Adipocyte (in vitro differentiated cells): ENCODE measurements at places on chromosomes 5 and 9.
A peak's percentile ranks its signal among the peaks of the same experiment; 100 is the strongest.

GRCh38 chr5:25285136-25285535 is 640.4 kb upstream of the CDH10 start:
- no peak for DNase-seq

GRCh38 chr9:6634444-6634843 is 11.1 kb downstream of the GLDC start:
- no peak for DNase-seq

DNA sequence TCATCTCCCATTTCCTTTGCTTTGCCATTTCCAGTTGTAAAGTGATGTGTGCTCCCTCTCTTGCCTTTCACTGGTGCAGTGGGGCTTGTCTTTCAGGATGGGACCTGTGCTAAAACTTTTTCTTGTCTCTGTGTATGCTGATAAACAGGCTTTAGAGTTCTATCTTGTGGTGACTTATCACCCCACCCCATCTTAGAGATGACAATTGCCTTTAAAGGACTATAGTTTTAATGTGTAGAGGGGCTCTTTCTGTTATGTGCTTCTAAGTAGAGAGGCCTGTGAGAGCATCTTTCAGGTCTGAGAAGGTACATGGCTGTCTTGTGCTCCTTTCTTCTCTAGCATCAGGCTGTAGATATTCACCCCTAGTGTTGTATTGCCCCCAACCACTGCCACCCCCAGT is 21.9 kb downstream of the MAN2A1 start:
- no peak for DNase-seq

DNA sequence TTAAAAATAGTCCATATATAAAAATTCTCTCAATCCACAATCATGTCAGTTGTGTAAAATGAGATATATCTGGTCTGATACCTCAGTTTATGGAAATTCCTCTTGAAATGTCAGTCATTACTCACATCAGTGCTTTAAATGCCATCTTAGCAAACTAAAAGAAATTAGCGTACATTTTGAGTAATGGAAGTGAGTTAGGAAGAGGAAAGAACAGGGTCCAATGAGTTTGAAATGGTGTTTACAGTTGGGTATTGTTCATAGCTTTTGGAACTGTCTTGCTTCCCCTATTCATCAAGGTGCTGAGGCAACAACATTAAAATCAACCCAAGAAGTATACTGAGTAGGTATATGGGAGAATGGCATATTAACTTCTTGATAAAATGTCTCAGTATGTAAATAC is 8.7 kb upstream of the MTX3 start:
- no peak for DNase-seq

GRCh38 chr5:34007201-34007620 is 639 bp downstream of the AMACR start:
- peak; percentile 56 for DNase-seq

DNA sequence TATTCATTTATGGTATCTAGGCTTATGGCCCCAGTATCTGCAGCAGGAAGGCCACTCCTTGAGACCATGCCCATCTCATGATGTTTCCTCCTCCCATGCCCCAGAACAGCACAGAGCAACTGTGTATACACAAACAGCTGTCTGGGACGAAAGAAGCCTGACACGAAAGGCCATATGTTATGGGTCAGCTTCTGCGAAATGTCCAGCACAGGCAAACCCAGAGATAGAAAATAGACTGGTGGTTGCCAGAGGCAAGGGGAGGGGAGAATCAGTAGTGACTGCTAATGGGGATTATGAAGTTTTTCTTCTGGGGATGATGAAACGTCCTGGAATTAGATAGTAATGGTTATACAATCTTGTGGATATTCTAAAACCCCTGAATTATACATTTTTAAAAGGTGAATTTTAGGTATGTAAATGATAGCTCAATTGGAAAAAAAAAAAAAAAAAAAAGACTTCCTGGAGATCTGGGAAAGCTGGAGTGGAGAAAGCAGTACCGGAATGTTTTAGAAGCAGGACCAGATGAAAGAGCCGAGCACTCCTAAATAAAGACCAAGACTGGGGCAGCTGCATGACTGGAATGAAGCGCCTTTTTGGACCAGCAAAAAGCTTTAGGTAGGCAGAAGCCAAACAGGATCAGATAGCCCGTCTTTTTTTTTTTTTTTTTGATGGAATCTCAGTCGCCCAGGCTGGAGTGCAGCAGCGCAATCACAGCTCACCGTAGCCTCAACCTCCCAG is 29.2 kb downstream of the PCDHGC5 start:
- peak; percentile 76 for DNase-seq

- DNase-seq, result no peak
These were observed 150.2 kb upstream of the KLF9 start for GRCh38 chr9:70564468-70565335.

DNA sequence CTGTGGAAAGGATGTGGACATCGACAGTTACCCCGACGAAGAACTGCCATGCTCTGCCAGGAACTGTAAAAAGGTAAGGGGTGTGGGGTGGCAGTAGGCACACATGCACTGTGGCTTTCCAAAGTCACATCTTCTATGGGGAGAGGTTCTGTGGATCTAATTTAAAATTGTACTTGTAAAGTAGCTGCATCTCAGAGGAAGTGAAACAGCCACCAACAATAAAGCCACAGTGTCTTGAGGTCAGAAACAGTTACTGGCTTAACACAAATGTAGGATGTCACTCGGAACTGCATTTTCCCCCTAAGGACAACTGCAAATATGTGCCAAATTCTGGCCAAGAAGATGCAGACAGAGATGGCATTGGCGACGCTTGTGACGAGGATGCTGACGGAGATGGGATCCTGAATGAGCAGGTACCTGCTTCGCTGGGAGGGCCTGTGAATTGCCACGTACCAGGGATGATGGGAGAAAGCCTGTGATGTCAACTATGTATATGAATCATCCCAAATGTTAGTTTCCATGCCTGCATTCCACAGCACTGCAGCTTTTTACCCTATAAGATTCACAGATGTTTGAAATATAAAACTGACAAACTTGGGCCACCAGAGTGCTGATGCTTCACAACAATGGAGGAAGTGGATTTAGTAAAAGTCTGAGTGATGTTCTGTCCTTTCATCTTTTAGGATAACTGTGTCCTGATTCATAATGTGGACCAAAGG is 35.3 kb downstream of the THBS4 start:
- DNase-seq, result peak; percentile 43

GRCh38 chr5:54087436-54087835 is 222.9 kb downstream of the ARL15 start:
- peak; percentile 70 for DNase-seq

DNA sequence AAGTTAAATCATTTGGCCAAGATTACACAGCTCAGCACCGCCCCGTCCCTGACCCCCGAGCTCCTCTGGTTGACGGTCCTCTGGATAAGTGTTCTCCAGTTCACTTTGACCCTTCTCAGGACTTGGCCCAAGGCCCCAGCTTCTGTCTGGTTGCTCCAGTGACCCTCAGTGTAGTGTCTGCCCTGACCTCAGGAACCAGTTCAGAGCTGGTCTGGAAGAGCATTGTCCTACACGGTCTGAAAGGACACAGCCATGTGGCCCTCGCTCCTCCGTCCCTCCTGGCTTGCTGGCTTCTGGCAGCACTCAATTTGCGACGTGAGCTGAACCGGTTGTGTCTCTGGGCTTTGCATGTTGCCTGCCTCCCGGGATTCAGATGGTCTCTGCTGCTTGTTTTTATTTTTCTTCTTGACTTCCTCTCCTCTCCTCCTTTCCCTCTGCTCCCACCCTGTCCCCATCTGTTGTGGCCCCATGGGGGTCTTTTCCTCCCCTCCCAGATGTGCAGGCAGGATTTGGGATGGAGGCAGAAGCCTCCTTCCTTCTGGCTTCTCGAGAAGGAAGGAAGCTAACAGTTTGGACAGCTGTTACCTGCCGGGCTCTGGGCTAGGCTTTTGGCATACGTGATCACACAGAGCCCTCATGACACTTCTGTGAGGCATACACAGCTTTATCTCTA is 72.0 kb downstream of the PPARGC1B start:
- no peak for DNase-seq

DNA sequence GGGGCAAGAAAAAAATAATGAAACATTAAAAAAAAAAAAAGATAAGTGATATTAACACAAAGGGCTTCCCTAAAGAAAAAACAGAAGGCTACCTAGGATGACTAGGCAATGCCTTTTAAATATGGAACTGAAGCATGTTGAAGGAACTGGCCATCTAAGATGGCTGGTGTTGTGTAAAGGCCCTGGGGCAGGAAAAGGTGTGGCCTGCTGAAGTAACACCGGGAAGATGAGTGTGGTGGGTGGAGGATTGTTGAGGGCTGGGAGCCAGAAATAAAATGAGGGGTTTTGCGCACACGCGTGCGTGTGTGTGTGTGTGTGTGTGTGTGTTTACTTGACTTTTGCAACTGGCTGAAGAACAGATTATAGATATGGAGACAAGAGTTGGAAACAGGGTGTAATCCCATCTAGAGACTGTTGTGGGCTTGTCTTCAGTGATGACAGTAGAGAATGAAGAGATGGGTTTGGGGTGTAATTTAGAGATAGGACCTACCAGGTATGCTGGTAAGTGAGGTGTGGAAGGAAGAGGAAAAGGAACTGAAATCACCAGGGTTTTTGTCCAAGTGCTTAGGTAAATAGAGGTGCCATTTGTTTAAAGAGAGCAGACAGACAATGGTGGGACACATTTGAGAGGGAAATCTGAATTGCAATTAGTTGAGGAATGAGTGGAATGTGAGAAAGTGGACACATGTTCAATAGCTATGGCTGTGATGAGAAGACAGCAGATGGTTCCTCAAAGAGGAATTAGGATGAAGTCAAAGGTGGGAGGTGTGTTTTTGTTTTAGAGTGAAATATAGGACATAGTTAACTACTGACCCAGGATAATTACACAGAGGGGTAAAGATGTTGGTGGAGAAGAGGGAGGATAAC is 33.9 kb downstream of the RAD23B start:
- DNase-seq, result no peak

- DNase-seq, result peak; percentile 85
These were observed 374.8 kb downstream of the NFIB start for GRCh38 chr9:13939134-13939533.

- peak; percentile 51 for DNase-seq
These were observed 459.1 kb downstream of the EBF1 start for GRCh38 chr5:158640593-158640980.

DNA sequence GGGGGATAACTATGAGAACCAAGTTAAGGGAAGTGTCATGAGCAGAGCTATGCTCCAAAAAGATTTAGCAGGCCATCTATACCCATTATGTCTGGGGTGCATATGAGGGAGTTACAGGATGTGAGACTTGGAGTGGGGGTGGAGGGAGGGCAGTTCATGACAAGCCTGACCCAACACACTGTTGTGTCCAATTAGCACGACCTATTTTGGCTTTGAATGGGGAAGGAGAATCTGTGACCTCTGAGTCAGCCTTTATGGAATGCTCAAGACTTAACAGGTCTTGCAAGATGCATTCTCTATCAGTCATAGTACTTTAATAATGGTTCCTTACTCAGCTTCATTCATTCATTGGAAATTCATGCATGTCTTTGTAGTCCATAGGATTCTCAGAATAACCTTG is 71.7 kb downstream of the GRIA1 start:
- DNase-seq, result no peak

- DNase-seq, result no peak
These were observed 15.1 kb upstream of the TCF7 start for GRCh38 chr5:134099288-134099872.

- DNase-seq, result no peak
These were observed 113.3 kb downstream of the MTREX start for GRCh38 chr5:55421074-55421529.

- no peak for DNase-seq
These were observed 50.1 kb upstream of the BASP1 start for GRCh38 chr5:17167171-17167891.

- DNase-seq, result no peak
These were observed 18.3 kb downstream of the CMBL start for GRCh38 chr5:10289353-10289752.

- DNase-seq, result peak; percentile 67
These were observed 1105.8 kb upstream of the SEMA6A start for GRCh38 chr5:117680426-117680825.

GRCh38 chr9:76415731-76416130 is 21.5 kb upstream of the RFK start:
- peak; percentile 25 for DNase-seq

DNA sequence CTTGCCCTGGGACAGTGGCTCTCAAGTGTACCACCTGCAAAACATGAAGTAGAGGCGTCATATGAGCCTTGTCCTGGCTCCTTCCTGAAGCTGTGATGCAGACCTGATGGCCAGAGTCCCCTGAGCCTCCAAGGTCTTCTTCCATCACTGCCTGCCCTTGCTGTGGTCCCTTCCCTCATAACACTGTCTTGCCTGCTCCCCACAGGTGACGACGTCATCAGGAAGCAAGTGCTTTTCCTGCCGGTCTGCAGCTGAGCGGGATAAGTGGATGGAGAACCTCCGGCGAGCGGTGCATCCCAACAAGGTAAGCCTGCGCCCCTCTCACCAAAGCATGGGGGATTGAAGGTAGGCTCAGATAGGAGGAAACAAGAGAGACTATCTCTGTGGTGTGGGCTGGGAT is 107.3 kb downstream of the DAB2IP start:
- no peak for DNase-seq

- DNase-seq, result no peak
These were observed 113.5 kb upstream of the IL6ST start for GRCh38 chr5:56108246-56108645.

- no peak for DNase-seq
These were observed 235.9 kb upstream of the TRPM3 start for GRCh38 chr9:71357346-71357745.

DNA sequence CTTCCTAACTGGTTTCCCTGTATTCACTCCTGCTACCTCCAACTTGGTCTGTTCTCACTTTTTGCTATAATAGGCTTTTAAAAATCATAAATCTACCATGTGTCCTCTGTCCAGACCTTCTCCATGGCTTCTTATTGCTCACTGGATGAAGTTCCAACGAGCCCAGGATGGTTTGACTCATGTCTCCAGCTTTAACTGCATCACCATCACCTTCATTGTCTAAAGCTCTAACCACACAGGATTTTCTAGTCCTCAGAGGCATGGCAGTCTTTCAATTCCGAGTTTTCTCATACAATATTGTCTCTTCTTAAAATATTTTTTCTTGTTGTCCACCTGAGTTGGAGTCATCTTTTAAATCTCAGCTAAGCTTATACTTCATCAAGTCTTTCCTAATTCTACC is 49.3 kb downstream of the PDCD1LG2 start:
- DNase-seq, result no peak

GRCh38 chr5:118461436-118461835 is 526.9 kb downstream of the DTWD2 start:
- no peak for DNase-seq

DNA sequence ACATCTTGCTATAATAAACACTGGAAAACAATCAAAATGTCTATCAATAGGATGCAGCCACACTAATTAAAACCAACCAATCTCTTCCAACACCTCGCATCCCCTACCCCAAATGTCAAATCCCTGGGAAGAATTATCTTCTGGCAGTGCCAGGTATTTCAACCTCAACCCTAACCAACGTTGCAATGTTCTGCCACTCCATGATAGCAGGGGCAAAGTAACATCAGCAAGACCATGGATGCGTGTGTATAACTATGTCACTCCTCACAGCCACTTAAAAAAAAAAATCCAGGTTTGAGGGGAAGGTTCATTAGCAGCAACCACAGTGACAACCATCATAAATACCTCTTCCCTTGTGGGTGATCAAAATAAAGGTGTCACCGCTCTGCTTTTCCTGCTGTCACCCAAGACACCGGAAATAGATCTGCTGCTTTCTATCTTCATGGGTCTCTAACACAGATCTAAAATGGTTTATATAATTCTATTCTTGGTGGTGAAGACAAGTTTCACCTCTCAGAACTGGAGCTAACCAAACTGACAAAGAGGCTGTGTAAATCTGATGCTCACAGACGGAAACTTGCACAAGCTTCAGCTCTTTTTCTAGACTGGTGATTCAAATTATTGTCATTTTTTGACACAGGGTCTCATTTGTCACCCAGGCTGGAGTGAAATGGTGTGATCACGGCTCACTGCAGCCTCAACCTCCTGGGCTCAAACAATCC is 9.9 kb downstream of the HSPA9 start:
- DNase-seq, result no peak

- DNase-seq, result no peak
These were observed 45.5 kb downstream of the RXRA start for GRCh38 chr9:134371731-134372130.
